ENCODE measurements at places on chromosomes 6 and 20.

GRCh38 chr6:106063448-106063850 is 22.7 kb upstream of the PRDM1 start:
- no peak for DNase-seq

- no peak for DNase-seq
Observed at GRCh38 chr20:57439432-57439831, 48.2 kb downstream of the RBM38 start.

GRCh38 chr6:16514249-16514648 is 247.0 kb downstream of the ATXN1 start:
- no peak for DNase-seq

GRCh38 chr6:108771421-108771820 is 76.8 kb upstream of the ARMC2 start:
- DNase-seq, result no peak

- no peak for DNase-seq
Observed at GRCh38 chr6:21771626-21772320, 178.2 kb downstream of the SOX4 start.

DNA sequence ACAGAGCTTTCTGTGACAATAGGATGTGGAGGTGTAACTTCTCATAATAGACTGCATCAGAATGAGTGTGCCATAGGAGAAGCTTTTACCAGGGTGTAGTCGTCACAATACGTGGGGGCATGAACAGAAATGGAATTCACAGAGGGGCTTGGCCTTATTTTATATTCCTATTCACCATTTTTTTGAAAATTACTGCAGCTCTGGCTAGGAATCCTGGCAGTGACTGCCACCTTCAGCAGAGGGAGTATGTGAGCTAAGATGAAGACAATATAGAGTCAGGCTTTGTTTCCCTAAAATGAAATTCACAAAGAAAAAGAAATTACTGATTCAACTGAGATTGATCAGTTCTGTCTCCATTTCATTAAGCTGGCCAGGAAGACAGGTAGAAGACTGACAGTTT is 13.9 kb downstream of the TOMM6 start:
- no peak for DNase-seq

DNA sequence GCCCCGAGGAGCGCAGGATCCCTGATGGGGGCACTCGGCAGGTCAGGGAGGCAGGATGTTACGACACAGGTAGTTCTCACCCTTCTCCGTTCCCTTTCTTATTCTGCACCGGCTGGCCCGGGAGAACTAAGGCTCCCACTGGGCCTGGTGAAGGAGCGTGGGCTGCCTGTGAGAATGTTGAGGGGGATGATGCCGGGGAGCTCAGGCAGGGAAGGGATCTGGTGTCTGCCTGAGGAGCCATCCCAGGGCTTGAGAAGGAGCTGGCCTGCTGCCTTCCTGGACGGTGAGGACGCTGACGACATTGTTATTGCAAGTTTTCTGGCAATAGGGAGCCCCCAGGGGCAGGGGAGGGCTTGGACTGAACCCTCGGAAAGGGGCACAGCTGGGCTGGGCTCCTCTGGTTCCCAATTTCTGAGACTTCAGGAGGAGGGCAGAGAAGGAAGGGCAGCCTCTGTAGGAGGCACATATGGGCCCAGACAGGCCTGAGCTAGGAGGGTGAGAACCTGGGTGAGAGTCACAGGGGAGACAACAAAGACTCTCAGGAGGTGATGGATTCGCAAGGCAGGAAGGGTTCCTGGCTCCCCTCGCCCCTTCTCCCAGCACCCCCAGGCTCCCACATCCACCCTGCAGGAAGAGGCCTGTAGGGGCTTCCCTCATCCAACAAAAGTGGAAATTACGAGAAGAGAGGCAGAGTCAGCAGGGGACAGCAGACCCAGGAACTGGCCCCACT is 32.8 kb downstream of the CYP21A2 start:
- no peak for DNase-seq

- no peak for DNase-seq
Observed at GRCh38 chr20:47118206-47118605, 223.6 kb downstream of the EYA2 start.

DNA sequence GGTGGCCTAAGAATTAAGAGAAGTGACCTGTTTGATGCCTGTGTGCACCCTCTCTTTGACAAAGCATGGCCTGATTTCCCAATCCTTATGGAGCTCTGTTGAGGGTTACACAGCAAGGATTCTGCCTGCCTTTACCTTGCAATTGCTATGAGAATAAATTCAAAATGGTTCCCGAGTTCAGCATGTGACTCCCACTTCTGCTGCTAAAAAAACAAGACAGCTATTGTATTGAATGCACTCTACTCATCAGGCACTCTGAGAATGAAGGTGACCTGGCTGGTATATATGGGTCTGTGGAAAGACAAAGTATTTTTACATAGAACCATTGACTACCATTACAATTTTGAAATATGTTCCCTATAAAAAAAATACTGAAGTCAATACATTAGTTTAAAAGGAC is 190.3 kb downstream of the ATXN1 start:
- DNase-seq, result no peak

GRCh38 chr6:24214984-24215383 is 89.0 kb downstream of the NRSN1 start:
- DNase-seq, result no peak

- no peak for DNase-seq
Observed at GRCh38 chr20:47487175-47487917, 14.3 kb upstream of the NCOA3 start.

- DNase-seq, result no peak
Observed at GRCh38 chr6:164692772-164693510, 616.5 kb downstream of the C6orf118 start.

DNA sequence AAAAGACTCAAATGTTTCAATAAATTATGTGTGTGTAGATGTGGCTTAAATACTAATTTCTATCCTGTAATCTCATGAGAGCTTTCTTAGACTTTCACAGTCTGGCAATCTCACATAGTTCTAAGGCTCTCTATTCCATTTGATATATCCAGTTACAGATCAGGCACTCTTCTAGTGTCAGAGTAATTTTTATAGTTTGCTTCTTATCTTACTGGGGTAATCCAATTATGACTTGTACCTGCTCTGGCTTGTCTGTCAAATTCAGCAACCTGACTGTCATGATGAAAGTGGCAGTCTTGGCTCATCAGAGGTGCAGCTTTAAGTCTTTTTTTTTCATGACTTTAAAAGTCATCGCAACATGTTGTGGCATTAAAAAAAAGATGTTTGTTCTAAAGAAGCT is 513.2 kb upstream of the MAN1A1 start:
- no peak for DNase-seq

DNA sequence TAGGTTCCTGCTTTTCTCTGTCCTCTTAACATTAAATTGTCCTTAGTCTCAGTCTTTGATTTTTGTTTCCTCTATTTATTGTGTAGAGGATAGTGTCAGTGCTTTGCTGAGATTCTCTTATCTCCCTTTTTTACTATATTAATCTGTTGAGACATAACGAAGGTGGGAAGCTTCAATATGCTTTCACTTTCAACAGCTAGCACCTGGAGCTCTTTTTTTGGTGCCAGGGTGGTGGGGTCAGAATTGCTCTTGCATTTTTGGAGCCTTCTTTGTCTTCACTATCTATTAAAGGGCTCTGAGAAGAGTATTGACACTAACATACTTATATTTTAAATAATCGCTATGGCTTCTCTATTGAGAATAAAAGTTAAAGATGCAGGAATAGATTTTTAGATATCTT is 97.1 kb upstream of the EPHA7 start:
- no peak for DNase-seq

GRCh38 chr6:28390688-28391087 is 8.9 kb downstream of the ZSCAN12 start:
- no peak for DNase-seq

All from vagina (tissue), 2 donors.